Esophagus squamous epithelium (tissue), 5 donors: ENCODE measurements at places on chromosomes 1 and 21. TPM values are rescaled to one million over a fixed set of nuclear protein-coding genes. Genes with fewer than 3 reads are reported as not detected.

FMN2 gene
- total RNA-seq = 0.35 TPM

- DNase-seq = no peak
Measured at GRCh38 chr1:24186993-24187790, at the start of gene IFNLR1. IFNLR1 (minus strand) TSS chr1:24187289; CDS start chr1:24187248, 41 bp downstream.

- no peak for DNase-seq
Measured at GRCh38 chr1:34745666-34746065, 9.2 kb upstream of the GJB5 start.

DNA sequence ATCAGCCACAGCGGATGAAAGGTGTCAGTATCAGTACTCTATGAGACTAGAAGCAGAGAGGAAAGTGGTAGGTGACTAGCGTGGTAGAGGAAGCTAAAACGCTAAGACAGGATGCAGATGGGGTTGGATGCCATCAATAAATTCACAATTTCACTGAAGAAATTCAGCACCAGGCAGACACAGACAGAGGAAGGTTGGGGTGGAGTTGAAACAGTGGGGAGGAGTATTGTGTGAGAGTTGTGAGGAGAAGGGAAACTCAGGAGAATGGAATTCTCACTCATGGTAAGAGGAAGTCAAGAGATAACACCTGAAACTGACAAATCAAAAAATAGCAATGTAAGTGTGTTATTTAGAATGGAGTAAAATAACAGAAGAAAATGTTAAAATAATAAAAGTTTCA, 208.5 kb upstream of the DAB1 start:
- no peak for DNase-seq

GRCh38 chr1:1670866-1671265, 12.1 kb upstream of the CDK11B start:
- no peak for DNase-seq

DNA sequence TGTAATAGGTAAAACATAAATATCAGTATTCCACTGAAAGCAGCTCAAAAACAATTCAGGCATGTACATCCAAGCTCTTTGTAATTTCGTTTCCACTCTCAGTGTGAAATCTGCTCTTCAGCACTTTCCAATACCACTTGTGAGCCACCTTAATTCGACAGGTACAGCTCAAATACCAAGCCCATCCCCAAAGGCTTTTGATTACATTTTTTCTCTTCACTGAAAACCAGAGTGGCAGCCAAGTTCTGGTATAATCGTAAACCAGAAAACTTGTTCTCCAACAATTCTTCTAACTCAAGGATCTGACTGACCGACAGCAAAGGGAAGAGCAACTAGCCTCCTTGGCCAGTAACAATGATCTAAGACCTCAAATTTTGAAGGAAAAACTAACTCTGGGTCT, 36.8 kb downstream of the FBXO42 start:
- no peak for DNase-seq

- DNase-seq = no peak
Measured at GRCh38 chr1:234562334-234562733, 47.6 kb downstream of the IRF2BP2 start.

DNA sequence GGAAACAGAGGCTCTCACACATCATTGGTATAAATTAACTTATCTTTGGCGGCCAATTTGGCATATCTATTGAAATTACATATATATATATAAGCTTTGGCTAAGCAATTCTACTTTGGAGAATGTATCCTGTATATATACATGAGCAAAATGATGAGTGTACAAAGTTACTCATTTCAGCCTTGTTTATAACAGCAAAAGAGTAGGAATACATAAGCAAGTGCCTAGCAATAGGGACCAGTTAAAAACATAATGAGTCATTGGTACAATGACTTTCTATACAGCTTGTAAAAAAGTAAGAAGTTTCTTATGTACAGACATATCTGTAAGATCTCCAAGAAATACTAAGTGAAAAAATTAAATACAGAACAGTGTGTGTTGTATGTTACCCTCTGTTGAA, 190.8 kb downstream of the LTN1 start:
- DNase-seq = no peak

DNALI1 gene
- total RNA-seq = not detected

DNA sequence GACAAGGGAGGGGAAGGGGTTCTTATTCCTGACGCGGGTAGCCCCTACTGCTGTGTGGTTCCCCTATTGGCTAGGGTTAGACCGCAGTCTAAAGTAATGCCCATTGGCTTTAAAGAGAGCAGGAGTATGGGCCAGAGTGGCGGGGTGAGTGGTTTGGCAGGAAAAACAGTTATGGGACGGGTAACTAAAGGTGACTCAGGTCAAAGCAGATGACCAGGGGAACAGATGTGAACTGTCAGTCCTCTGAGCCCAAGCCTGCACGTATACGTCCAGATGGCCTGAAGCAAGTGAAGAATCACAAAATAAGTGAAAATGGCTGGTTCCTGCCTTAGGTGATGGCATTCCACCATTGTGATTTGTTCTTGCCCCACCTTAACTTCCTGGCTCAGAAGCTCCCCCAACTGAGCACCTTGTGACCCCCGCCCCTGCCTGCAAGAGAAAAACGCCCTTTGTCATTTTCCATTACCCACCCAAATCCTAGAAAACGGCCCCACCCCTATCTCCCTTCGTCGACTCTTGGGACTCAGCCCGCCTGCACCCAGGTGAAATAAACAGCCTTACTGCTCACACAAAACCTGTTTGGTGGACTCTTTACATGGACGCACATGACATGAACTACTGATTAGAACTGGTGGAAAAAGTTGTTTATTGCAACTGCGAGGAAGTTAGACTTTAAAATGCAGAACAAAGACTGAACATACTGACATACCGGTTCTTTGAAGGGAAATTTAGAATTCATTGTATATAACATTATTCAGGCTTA, 758 bp upstream of the ATAD3B start:
- DNase-seq = no peak

DNA sequence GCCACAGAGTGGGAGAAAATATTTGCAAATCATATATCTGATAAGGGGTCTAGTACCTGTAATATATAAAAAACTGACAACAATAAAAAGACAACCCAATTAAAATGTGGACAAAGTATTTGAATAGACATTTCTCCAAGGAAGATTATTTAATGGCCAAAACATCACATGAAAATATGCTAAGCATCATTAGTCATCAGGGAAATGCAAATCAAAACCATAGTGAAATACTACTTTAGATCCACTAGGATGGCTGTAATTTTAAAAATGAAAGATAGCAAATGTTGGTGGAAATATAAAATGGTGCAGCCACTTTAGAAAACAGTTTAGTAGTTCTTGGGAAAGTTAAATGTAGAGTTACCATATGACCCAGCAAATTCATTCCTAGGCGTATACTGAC, 118.7 kb upstream of the KIF26B start:
- DNase-seq = no peak

DNA sequence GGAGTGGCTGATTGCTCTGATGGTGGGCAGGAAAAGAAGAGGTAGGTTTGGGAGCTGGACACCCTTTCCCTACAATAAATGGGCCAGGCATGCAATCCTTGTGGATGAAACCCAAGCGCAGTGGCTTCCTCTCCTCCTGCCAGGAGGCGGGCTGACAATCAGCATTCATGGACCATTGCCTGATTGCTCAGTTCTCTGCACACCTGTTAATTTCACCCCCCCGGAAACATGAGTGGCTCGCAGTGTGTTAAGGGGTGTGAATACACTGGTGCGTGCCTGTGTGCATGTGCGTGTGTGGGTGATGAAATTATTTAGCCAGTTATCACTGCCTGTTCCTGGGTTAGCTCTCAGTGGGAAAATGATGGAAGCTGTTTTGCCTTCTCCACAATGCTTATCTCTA, 310.7 kb downstream of the PCP4 start:
- no peak for DNase-seq

GRCh38 chr1:37602750-37603694, 7.3 kb upstream of the GNL2 start:
- no peak for DNase-seq

DNA sequence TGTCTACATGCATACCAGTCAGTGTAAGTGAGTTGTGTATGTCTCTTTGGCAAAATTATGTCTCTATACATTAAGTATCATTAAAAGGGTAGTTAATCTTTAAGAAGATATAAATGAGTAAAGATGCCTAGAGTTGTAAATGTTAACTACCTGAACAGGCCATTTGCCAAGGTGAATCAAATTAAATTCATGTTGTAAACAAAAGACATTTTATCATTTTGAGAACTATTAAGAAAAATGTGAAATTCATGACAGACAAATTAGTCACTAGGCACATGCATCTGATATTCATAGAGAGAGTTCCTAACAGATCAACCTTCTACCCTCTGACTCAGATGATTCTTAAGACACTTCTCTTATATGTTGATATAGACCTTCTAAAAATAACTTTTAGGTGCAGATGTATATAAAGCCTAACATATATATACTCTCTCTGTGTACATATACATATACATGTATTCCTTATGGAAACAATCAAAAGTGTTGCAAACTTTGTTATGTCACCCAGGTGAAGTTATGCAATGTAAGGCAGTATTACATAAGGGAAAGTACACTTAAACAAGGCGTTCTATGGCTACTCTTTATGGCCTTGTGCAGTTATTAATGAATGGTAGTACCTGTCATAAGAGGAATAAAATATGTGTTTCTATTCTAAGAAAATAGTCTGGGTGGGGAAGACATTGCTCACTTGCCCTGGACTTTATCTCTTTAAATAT, at the start of gene TMPRSS15:
TSS of gene TMPRSS15 (minus strand) at position 51 of the 716 bp plus-strand sequence. CDS start 163 bp downstream, outside the sequence.
- DNase-seq = no peak

LENEP gene
- total RNA-seq = not detected

IL20 gene
- not detected for total RNA-seq
